ENCODE measurements at places on chromosomes 11 and 22.

DNA sequence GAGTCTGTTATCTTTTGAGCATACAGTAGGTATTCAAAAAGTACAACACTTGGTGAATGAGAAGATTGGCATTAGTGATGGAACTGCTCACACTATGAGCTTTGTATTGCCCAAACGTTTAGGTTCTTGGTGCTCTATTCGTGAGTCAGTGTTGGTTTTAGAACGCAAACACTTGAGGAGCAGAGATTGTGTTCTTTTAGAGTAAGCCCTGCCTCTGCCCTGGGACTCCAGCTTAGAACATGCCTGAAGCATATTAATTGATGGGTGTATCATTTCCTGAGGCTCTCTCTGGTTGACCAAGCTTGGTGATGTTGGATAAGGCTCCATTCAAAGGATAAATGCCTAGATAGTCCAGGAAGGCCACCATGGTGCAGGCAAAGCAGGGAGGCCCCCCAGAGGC is 10.9 kb downstream of the MTNR1B start:
- no peak for DNase-seq

DNA sequence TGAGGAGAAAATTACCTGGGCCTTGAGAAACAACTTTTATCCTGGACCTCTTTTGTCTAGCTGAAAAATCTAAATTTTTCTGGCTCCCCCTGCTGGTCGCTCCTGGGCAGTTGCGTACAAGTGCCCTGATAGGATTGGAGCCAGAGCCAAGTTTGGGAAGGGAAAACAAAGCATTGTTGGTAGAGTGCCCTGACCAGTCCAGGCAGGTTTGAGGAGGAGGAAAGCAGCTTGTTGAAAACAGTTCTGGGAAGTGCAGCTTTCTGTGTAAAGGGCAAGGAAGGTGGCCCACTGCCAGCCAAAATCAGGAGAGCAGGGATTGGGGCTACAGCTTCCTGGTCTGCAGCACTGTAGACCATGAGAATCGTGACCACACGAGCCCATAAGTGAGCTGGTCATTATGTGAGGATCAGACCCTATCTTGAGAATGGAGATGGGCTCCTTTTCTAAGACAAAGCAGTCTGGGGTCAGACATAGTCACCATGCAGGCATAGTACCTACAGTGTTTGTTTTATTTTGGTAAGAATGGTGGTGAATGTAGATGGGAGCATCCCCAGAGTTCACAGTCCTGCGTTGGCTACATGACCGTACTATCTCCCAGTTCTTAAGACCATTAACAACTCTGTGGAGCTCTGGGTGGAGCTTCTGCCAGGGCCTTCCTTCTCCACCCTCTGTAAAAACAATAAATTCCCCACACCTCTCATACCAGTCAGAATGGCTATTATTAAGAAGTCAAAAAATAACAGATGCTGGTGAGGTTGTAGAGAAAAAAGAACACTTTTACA is 21.3 kb upstream of the PIK3IP1 start:
- peak; percentile 83 for DNase-seq

GRCh38 chr22:29762263-29762662 is 4.5 kb downstream of the ZMAT5 start:
- peak; percentile 90 for DNase-seq

DNA sequence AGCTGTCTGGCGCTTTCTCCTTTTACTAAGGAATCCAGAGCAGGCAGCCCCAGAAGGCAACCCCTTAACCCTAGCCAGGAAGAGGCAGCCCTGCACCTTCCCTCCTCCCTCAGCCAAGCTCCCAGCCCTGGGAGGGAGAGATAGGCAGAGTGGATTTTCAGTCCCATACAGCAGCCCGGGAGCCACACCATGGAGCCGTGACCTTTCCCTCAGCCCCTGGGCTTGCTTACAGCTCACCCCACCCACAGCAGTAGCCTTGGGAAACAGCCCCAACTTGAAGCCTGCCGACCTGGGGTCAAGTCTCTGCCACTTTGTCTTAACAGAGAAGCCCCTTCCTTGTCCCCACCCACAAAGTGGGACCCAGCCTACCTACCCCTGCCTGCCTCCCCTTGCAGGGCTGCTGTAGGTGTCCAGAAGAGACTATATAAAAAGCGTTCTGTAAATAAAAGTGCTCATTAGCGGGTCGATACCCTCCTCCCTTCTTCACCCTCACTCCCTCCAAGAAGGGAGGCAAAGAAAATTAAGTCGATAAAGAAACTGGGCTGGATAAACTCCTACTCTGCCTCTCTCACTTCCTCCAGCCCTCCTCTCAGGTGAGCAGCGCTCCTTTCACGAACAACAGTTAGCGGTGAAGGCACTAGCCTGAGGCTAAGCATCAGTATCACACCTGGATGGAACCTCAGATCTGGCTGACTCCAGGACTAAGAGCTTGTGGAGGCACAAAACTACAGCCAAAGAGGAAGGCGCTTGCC is 4.2 kb downstream of the TST start:
- DNase-seq: no peak

GRCh38 chr11:125946712-125947418 is 1.0 kb downstream of the VSIG10L2 start:
- DNase-seq: no peak

DNA sequence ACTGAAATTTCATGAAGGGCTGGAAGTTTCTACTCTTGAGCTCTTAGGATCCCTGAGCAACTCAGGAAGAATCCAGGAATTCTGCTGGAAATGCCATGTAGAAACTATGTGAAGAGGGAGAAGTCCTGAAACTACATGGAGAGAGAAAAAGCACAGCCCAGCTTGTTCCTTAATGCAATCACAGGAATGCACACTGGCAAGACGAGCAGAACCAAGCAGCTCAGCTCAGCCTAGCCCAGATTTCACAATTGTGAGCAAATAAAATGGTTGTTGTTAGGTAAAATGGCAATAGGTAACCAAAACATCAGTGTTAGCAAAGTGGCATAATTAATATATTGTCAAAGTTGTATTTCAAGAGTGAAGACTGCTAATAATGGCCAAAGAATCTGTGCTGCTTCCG is 28.1 kb downstream of the ZNF214 start:
- DNase-seq: no peak

DNA sequence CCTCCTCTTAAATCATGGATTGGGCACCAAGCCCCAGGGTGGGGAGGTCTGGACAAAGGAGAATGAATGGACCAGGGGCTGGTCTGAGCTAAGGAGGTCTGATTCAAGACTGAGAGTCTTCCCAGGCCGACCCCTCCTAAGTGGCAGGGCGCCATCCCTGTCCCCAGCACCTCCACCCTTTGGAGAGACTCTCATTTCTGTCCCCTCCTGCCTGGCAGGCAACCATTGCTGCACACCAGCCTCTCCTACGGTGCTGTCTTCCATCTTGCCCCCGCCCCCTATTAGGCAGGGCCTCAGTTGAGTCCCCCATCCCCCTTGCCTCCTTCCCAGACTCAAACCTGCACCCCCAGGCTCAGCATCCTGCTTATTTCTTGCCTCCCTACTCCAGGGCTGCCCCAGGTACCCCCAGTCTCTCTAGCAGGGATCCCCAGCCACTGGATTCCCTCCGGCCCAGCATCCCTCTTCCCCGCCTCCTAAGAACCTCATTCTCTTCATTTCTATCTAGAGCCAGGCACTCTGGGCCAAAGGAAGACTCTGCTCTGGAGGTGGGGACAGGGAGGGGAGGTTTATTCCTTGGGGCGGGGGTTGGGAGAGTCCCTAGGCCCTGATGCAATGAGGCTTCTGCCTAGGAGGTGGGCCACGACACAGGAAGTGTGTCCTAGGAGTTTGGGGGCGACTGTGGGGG is 1.7 kb upstream of the RCOR2 start:
- no peak for DNase-seq

- DNase-seq: no peak
Measured at GRCh38 chr11:46242041-46242951, 35.2 kb upstream of the CREB3L1 start.

GRCh38 chr11:123856444-123856843 is 29.0 kb downstream of the TMEM225 start:
- DNase-seq: peak; percentile 32

DNA sequence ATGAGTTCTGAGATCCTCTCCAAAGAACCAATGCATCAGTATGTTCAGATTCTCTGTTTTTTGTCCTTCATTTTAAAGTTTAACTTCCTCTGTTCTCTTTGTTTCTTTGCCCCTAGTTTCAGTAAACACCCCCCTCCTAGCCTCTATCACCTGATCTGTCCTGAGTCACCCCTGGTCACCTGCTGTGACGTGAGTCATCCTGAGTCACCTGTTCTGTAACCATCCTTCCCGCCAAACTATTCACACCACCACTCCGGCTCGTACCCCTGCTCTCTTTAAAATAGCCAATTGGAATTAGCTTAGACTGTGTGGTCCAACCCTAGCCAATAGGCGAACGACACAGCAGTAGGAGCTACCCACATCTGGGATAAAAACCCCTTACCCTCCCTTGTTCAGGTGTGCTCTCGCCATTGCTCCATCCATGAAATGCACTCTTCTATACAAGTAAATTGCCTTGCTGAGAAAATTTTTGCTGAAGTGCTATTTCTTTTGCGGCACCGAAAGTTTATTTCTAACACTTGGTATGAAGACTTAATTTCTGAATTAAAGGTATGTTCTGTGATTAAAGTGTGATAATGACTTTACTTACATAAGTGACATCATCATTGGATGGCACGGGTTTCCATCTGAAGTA is 318.4 kb downstream of the AASDHPPT start:
- peak; percentile 50 for DNase-seq

GRCh38 chr11:58562375-58562800 is 13.3 kb downstream of the LPXN start:
- DNase-seq: no peak

DNA sequence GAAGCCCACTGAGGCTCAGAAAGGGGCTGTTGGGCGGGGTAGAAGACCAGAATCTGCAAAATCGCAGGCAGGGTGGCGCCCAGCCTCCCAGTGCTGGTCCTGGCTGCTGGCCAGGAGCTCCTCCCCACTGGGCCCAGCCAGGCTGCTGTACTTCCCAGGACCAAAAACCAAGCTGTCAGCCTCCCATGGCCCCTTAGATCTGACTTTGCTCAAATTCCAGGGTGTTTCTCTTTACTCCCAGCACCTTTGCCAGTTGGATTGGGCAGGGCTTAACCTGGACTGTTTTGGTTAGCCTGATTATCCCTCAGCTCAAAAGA is 44.2 kb upstream of the WEE1 start:
- no peak for DNase-seq

DNA sequence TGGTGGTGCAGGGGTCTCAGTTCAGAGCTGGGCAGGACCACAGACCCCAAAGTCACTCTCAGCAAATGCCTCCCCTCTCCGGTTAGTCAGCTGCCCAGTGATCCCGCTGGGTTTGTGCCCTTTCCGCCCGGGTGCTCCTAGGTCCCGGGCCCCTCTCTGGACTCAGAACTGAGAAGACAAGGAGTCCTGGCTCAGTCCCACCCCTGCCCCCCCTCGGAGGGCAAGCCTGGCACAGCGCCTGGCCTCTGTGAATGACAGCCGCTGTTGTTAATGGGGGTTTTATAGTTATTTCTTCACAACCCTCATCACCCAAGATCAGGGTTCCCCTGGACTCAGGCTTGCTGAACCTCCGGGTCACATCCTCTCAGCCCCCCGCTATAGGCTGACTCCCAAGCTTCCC is 47.6 kb downstream of the ELFN2 start:
- DNase-seq: no peak

DNA sequence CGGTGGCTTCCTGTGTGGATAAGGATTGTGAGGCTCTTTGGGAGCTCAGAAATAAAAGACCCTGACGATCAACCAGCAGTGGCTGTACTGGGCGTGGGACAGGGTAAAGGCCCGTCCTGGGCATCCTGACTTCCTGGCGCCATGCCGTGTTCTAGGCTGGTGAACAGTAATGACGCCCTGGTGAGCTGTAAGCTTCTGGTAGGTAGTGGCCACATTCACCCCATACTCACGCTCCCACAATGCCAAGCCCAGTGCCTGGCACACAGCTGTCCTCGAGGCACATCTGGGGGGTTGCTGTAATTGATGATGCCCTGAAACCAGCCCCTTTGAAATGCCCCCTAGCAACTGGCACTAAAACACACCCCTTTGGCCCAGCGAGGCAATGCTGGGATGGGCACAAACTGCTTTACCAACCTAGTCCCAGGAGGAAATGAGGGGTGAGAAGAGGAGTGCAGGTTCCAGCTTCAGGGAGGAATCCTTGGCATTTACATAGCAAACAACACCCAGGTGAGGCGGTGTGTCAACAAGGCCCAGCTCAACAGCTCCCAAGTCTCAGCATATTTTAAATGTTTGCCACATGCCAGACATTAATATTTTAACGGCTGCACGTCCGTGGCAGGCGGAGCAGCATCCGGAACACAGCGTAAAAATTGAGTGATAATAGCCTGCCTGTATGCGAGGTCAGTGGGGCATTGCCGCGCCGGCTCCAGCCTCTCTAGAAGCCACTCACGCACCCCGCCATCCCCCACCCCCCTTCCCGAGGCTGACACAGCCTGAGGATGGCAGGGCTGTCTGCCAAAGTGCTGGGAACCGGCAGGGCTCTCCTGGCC is 79.3 kb downstream of the DSCAML1 start:
- peak; percentile 57 for DNase-seq

- no peak for DNase-seq
Measured at GRCh38 chr22:32307055-32307454, 50.6 kb upstream of the RFPL3 start.

- no peak for DNase-seq
Measured at GRCh38 chr11:69575296-69576068, 65.5 kb upstream of the CCND1 start.

DNA sequence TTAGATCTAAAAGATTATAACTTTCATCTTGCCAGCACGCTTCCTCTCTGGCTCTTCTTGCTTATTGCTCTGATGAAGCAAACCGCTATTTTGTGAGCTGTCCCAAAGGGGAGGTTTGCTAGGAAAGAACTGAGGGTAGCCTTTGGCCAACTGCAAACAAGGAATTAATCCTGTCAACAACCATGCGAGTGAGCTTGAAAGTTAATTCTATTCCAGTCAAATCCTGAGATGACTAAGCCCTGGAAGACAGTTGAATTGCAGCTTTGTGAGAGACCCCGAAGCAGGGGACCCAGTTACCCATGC is 10.3 kb upstream of the RNF141 start:
- no peak for DNase-seq

- peak; percentile 65 for DNase-seq
Measured at GRCh38 chr11:23078289-23078971, 218.2 kb upstream of the CCDC179 start.

Measured in PC-3 (cell line).